DMS79 (cell line): ENCODE measurements at places on chromosomes 6 and 20.

DNA sequence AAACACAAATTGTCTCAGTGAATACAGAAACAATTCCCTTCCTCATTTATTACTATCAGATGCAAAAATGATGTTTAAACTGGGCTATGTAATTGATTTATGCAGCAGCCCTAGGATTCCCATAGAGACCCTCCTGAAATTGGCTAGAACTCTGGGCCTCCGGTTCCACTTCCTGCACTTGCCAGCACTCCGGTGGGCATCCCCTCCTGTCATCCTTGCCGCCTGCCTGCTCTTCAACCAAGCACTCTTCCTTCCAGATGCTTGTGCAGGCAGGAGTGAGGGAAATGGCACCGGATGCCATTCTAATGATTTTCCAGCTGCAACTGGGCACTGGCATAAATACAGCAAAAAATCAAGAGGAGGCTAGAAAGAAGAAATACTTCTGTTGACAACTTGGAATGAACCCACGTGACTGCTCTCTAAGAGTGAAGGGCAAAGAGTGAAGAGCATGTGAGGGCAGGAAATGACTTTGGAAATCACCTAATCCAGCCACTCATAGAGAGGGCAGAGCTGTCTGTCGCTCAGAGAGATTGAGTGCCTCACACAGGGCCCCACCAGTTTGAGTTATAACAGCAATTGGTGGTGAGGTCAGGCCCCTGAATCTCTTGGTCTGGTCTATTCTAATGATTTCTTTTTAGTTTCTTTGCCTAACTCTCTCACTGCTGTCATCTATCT lies 3.7 kb upstream of the NEDD9 start:
- no peak for DNase-seq

- DNase-seq = no peak
Measured at GRCh38 chr20:51420111-51420510, 122.4 kb downstream of the NFATC2 start.

DNA sequence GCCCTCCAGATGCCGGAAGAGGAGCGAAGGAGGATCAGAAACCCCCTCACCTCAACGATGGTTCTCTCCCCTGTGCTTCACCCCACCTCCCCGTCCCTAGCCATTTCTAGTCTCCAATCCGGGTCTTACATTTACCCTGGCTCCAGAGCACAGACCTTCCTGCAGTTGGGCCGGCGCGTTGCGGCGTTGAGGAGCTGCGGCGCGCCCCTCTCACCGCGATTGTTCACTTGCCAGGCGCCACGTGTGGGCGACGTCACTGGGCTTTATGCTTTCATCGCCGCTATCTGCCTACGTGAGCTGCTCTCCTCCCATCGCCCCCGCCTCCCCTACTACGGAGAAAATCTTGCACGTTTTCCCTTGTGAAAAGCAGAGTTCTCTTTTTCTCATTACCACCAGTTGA lies at the start of gene CRISP2:
CRISP2 (minus strand) TSS at position 198 of the 400 bp plus-strand sequence. CDS start 4,347 bp downstream, outside the sequence.
- peak; percentile 41 for DNase-seq

DNA sequence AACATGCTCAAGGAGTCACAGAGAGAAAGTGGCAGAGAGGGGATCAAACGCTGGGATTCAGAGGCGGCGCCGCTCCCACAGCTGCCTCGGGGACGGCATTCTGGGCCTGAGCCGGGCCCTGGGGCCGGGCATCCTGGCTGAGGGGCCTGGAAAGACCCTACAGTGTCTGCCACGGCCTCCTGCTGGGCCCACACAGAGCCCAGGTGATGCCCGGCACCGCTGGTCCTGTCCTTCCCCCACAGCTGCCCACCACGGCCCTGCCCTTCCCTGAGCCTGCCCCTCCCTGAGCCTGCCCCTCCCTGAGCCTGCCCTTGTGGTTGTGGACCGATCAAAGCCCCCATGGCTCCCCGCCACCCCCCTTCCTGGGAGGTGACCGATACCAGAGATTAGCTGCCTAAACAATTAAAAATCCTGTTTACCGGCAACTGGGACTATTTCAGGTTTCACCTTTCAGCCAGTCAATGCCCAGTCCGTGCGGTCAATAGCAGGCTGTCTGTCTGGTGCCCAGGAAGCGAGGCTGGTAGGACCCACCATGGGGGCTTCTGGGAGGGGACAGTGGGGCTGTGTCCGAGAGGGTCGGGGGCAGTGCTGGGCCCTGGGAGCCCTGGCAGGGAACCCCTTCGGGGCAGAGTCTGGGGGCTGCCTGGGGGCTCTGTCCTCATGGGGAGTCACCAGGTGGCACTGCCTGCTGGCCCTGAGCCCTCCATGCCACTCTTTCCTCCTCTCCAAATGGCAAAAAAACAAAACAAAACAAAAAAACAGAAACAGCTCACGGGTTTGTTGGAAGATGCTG lies 55.4 kb upstream of the GATA5 start:
- no peak for DNase-seq

DNA sequence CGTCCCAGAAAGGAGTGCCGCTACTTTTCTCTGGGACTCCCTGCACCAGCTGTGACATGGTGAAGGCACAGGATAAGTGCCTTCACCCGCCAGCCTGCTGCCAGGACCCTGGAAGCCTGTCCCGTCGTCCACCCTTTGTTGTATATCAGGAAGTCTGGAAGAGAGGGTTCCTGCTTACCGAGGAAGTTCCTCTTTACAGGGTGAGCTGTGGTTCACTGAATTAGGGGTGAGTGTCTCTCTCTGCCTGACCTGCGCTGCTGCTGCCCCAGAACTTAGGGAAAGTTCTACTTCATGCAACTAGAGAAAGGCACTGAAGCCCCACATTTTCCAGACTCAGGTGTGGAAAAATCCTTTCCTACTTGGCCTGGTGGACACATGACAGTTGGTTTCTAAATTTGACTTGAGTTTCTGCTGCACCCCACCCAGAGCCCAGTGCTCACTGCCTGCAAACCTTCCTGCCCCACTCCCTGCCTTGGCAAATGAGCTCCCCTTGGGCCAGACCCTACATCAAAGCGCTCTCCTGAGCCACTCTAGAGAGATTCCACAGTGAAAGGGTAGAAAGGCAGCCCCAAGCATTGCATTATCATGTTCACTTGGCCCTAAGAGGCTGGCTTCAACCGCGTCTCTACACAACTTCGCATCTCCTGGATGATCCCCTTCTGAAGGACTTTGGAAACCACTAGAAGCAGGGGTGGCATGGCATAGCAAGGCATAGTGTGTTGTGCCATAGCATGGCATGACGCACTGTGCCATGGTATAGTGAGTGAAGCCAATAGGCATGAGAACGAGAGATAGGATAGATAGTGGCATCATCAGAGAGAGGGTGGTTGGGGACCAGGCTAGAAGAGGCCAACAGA lies 215.8 kb upstream of the CDYL start:
- DNase-seq = no peak

DNA sequence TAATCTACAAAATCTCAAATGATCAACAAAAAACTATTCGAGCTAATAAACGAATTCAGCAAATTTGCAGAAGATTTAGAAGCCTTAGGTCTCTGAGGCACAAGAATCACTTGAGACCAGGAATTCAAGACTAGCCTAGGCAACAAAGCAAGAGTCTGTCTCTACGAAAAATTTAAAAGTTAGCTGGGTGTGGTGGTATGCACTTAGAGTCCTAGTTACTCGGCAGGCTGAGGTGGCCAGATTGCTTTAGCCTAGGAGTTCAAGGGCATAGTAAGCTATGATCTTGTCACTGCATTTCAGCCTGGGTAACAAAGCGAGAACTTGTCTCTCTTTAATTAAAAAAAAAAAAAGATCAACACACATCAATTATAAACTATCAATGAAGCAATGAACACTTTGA lies 34.2 kb downstream of the FAM184A start:
- no peak for DNase-seq

GRCh38 chr20:53342429-53342828 lies 251.2 kb downstream of the ZNF217 start:
- DNase-seq = no peak

GRCh38 chr6:47235964-47236760 lies 73.5 kb downstream of the TNFRSF21 start:
- peak; percentile 59 for DNase-seq

DNA sequence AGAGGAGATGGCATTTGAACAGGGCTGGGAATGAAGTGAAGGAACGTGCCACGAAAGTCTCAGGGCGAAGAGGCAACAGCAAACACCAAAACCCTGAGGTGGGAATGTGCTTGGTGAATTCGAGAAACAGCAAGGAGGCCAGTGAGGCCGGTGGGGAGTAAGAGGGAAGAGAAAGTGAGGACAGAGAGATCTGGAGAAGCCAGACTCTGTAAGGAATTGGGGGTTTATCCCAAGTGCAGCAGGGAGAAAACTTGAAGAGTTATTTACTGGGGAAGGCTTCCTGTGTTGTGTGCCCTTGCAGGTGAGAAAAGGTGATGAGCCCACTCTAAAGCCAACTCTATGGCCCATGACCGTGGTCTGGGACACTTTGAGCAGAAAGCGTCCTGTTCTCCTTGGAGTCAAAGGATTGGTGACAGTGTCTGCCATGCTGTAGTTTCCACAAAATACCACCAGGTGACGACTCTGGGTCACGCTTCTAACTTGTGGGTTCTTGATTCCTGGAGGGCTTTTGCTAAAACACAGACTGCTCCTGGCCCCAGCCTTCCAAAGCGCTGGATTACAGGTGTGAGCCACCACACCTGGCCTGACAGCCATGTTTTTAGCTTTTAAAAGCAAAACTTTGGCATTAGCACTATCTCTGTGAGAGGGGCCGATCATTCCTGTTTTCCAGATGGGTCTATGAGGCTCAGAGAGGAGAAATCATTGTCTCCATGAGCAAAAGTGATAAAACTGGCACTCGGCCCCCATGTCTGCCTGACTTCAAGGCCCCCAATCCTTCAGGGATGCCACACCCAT lies 18.0 kb upstream of the CSNK2A1 start:
- peak; percentile 27 for DNase-seq

GRCh38 chr6:57182017-57182432 lies 9.9 kb downstream of the BAG2 start:
- DNase-seq = no peak

DNA sequence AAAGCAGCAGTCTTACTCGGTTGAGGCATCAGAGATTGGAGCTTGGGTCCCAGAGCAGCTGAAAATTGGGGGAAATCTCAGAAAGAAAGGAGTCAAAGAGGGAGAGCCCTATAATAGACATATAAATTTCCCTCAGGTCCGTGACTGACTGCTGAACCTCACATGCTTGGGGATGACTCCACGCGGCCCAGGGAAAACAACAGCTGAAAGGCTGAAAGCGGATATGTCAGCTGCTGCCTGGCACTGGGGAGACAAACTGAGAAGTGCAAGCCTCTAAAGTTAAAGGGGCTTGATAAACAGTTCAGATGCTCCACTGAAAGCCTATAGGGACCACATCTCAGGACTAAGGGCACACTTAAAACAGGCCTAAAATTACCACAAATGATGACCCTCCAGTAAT lies 255.9 kb upstream of the RIN2 start:
- DNase-seq = no peak

DNA sequence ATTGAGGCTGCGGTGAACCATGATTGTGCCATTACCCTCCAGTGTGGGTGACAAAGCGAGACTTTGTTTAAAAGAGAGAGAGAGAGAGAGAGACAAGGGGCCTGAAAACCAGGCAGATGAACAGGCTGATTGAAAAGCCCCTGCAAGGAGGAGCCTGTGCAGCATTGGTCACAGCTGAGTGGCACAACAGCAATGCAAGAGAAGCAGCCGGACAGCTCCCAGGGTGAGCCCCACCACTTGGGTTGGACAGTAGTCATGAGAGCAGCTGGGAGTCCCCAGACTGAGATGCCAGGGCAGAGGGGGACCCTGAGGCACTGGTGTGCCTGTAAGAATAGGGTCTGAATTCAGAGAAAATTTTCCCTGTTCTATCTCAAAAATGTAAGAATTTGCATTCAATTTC lies 10.2 kb downstream of the DNPH1 start:
- no peak for DNase-seq

DNA sequence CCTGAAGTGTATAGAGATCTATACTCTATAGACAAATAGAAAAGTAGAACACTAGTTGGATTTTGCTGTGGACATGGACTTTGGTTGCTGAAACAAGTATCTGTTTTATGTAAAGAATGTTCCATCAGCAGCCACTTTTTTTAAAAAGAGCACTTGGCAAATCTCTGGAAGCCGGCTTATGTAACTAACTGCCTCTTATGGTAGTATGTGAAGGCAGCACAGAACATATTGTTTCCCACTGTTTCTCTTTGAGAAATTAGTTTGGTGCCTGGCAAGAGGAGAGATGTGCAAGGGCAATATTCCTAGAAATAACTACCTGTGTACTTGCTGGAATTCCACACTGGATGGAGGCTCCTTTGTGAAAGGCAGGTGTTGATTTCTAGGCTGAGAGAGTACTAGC lies 242.3 kb upstream of the PREP start:
- DNase-seq = no peak

DNA sequence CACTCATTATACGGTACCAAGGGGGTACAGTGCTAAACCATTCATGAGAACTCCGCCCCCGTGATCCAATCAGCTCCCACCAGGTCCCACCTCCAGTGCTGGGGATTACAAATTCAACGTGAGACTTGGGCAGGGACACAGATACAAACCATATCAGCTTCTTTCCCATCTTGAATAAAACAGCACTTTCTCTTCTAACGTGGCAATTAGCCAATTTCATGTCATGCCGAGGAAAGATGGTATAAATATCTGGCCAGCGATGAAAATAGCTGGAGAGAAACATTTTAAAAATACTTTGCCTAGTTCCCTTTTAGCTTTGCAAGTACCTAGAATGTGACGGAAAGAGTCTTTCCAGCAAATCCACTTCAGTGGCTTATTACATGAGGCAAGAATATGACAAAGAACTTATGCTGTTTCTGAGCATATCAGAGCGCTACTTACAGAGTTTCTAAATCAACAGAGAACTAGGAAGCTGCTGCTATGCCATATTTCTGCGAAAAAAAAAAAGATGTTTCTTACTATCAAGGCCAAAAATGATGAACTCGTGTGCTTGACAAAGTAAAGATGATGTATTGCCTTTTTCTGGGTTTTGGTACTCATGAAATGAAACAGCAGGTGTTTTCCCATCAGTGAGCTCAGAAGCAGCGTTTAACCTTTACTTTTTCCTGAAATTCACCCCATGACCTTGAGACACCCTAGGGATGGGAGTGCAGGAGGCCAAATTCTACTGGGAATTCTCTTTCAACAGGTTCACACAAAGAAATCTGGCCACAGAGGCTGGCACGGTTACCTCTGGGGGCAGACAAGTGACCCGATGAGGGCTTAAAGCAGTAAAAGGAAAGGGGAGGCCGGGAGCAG lies 37.9 kb downstream of the AGPAT4 start:
- DNase-seq = no peak

DNA sequence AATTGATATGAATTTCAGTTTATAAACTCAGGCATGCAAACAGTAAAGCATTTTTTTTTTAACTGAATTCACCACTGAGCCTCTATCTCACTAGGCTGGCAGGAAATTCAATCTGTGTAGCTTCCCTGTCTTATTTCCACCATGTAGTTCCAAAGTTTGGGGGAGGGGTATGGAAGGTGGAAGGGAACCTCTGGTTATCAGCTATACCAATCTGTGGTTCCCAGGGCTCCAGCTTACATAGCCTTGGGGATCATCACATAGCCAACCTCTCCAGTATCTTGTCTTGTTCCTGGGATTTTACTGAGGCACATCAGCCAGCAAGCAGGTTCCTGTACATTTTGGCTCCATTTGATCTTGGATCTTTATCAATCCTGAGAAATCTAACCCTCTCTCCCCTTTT lies 15.6 kb downstream of the RAD21L1 start:
- DNase-seq = no peak
